ENCODE measurements at places on chromosomes 13 and 19. TPM values are rescaled to one million over a fixed set of nuclear protein-coding genes. Genes with fewer than 3 reads are reported as not detected.

GRCh38 chr19:11673608-11674041 is 65.1 kb downstream of the ZNF823 start:
- no peak for DNase-seq

The RNF17 gene
- total RNA-seq = not detected

The KLK3 gene
- not detected for total RNA-seq

DNA sequence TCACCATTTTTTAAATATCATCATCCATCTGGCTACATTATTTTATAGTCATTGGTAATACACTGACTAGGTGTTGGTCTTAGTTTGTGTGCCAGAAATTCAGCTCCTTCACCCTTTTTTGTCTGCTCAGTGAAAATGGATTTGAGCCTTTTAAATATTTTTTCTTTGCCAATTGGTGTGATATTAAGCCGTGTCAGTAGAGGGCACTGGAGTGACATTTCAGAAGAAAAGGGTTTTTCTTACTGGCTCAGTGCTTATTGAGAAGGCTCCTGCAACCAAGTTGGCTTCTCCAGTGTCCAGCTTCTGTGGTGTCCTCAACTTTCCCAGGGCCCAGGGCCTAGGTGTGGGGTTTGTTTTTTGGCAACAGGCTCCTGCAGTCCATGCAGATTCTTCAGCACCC is 546.6 kb downstream of the DACH1 start:
- no peak for DNase-seq

DNA sequence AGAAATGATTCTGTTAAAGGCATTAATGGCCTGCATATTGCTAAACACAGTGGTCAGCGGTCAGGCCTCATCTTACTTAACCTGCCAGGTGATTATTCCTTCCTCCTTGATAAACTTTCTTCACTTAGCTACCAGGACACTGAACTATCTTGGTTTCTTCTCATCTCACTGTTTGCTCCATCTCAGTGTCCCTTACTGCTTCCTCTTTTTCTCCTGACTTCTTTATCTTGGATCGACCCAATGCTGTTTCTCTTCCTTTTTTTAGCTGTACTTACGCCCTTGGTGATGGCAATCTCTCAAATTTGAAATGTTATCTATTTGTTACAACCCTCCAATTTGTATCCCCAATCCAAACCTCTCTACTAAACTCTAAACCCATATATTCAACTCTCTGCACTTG is 7.8 kb upstream of the CLC start:
- DNase-seq = no peak

The ZIC5 gene
- total RNA-seq = not detected

GRCh38 chr13:95035311-95036109 is 265.7 kb downstream of the ABCC4 start:
- DNase-seq = no peak

- DNase-seq = no peak
These were observed 66.7 kb downstream of the FOXO1 start for GRCh38 chr13:40599747-40600146.

- no peak for DNase-seq
These were observed 125.8 kb upstream of the STARD13 start for GRCh38 chr13:33411312-33411711.

GRCh38 chr13:101512650-101513049 is 60.2 kb downstream of the ITGBL1 start:
- DNase-seq = no peak

The MCF2L gene
- 1.6 TPM for total RNA-seq

DNA sequence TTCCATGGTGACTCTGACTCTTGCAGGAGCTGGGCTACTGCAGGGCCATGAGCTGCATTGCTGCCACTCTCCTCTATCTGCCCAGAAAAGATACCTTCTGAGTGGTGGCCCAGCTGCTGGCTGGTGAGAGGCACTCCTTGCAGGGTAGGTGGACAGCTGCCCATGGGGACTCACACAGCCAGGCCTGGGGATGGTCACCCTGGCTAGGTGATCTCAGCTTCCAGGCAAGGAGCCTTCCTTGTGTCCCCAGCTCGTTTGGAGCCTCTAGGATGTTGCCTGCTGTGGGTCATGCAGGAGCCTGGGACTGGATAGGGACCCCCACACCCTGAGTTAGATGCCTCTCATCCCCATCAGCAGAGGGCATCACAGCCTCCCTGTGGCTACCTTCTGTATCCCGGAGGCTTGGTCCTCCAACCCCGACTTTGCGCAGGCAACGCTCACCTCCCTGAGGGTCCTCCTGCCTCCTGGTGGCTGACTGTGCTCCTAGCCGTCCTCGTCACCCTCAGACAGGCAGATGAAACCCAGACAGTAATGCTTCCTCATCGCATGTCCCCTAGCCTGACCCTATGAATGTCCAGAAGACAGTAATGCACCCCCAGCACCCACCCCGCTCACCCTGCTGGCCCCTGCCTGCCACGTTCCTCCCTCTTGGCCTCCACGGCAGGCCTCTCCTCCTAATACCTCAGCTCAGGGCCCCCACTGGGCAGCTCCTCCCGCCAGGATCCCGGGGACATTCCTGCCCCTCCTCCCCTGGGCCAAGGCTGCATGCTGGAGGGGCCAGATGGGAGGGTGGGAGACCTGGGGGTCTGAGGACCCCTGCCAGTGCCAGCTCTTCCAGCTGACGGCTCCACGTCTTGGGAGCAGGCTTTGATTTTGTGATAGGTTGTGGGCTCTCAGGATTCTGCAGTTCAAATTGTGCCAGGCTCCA is 13.6 kb upstream of the ZNF14 start:
- DNase-seq = no peak

- DNase-seq = no peak
These were observed 156.9 kb upstream of the TSHZ3 start for GRCh38 chr19:31506102-31506501.

The IL4I1 gene
- 12.3 TPM for total RNA-seq

The CALR gene
- total RNA-seq = 898 TPM

DNA sequence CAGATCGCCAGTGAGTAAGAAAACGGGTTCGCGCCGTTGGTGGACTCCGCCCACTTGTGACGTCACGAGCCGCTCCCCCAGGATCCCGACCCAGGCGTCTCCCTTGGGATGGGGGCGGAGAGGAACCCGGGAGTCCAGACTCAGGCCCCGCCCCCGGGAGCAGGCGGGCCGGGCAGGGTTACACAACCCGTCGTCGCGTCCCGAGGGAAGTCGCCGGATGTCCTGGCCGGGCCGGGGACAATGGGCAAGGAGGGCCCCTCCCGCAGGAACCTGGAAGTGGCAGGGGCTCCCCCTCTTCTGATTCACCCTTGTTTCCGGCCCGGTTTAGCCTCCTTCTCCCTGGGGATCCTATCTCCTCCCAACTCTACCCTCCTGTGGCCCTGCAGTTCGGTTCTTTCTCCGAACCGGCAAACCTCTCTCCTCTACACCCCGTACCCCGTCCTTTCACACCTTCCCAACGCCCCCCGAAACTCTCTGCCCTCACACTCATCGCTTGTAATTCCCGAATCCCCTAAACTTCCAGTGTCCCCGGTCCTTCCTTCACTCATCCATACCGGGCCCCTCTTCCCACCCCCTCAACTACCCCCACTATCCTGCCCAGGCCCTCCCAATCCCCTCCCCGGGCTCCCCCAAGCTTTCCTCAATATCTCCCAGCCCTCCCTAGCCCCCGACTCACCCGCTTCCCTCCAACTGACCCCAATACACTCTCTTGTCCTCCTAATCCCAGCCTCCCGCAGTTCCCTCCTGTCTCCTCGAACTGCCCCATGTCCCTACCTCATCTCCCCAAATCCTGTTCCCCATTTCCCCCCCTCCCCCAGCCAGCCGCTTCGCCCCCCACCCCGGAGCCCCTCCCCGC is 20.0 kb upstream of the ERCC1 start:
- peak; percentile 77 for DNase-seq

- no peak for DNase-seq
These were observed 385.8 kb downstream of the KCNRG start for GRCh38 chr13:50401049-50401505.

DNA sequence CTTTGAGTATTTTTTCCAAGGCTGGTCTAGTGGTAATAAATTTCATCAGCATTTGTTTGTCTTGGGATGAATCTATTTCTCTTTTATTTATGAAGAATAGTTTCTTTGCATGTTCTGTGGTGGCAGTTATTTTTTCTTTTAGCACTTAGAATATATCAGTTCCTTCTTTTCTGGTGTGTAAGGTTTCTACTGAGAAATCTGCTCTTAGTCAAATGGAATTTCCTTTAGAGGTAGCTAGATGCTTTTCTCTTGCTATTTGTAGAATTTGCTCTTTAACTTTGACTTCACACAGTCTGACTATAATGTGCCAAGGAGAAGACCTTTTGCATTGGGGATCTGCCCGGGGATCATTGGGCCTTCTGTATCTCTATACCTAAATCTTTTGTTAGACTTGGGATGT is 4.1 kb upstream of the SIGLEC6 start:
- DNase-seq = no peak

The OR7G2 gene
- not detected for total RNA-seq

DNA sequence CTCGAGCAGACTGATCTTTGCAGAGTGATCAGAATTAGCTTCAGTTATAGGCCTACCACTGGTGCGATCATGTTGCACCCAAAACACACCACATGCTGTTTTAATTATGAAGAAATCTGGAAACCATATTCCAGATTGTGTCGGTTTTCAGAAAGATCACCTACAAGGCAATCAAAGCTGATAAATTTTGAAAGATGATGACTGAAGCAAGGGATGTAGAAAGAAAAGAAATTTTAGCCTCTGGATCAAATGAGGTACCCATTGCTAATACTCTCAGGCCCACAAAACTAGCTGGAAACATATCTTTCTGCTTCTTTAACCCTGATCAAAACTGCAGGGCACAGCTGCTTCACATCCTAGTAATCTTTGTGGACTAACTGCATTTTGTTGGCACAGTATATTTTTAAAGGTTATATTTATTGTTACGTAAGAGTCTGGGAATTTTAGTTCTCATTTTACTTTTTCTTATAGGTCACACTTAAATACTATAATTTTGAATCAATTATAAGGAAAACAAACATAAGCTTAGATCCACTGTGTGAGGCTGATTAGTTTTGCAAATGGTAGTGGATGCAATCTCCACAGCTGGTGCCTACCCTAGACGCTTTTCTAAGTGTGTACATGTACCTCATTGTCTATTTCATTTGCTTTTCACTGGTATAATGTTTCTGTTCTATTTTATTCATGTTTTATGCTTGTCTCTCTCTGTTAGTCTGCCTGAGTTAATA is 150.9 kb downstream of the RGCC start:
- no peak for DNase-seq

DNA sequence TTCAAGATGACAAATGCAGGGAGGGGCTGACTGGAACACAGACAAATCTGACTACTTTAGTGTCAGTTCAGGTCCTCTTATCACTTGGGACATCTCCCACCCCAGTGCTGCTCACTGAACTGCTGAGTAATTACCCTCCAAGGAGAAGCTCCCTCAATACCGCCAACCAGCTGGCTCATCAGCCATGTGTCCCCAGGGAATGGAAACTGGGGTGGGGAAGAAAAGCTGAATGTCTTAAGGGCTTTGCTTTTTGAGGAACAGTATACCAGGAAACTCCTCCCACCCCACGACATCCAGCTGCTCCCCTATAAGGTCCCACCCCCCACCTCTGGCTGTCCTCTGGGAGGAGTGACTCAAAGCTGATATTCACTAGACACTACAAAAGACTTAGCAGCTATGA is 2.0 kb downstream of the ZNF823 start:
- peak; percentile 39 for DNase-seq

The KLK14 gene
- 0.89 TPM for total RNA-seq

The GSK3A gene
- total RNA-seq = 53.8 TPM

DNA sequence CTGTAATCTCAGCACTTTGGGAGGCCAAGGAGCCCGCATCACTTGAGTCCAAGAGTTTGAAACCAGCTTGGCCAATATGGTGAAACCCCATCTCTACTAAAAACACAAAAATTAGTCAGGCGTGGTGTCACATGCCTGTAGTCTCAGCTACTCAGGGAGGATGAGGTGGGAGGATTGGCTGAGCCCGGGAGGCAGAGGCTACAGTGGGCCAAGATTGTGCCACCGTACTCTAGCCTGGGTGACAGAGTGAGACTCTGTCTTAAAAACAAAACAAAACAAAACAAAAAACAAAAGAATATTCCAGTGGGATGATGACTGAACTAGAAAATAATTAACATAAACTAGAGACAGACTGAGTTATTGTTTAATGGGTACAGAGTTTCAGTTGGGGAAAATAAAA is 81.7 kb upstream of the ABCC4 start:
- no peak for DNase-seq

The ZNF616 gene
- 6.8 TPM for total RNA-seq
